ENCODE measurements at places on chromosomes 13 and 19.

- no peak for DNase-seq
Observed at GRCh38 chr13:42356184-42356575, 84.2 kb downstream of the AKAP11 start.

DNA sequence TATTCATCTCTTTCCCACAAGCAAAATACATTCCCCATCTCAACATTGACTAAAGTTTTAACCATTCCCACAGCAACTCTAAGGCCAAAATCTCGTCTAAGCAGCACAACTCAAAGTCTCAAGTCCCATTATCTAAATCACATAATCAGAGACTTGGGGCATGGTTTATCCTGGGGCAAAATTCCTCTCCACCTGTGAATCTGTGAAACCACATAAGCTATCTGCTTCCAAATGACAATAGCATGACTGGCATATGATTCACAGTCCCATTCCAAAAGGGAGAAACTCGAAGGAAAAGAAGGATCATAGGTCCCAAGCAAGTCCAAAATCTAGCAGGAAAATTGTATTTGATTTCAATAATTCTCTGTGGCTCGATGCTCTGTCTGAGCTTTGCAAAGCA is 73.0 kb downstream of the ANKRD10 start:
- DNase-seq = no peak

DNA sequence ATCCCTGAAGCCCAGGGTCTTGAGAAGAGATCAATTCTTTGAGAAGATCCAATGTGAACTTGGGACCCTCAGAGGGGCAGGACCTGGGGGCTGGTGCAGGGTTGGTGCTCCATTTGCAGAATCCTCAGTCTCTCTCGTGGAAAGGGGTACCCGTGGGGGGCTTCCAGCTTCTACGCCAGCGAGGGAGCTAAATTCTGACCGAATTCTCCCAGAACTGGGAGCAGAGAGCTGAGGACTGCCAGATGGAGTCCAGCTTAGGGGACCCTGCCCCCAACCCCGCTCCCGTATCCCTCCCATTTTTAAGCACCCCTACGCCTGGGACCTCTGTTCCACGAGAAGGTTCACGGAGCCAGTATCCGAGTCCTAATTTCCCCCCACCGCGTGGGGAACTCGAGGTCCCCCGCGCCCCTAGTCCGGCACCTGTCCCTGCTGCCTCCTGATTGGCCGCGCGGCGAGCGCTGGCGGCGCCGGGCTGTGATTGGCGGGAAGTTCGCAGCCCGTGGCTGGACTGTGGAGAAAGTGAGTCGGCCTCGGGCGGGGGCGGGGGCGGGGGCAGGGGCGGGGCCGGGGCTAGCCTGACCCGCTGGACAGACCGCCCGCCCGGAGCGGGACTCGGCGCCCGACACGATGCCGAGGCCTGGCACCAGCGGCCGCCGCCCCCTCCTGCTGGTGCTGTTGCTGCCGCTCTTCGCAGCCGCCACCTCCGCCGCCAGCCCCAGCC is 4.4 kb upstream of the LTBP4 start:
- no peak for DNase-seq

- no peak for DNase-seq
Observed at GRCh38 chr19:15138427-15138826, 31.2 kb downstream of the SYDE1 start.

GRCh38 chr13:107960301-107960700 is 255.0 kb downstream of the LIG4 start:
- DNase-seq = no peak

- DNase-seq = peak; percentile 99
Observed at GRCh38 chr19:7522072-7522922, at the start of gene MCOLN1. Gene MCOLN1 (plus strand): TSS chr19:7522624. CDS start chr19:7522751, 127 bp downstream.

GRCh38 chr19:54376610-54377285 is 12.0 kb upstream of the LAIR1 start:
- no peak for DNase-seq

DNA sequence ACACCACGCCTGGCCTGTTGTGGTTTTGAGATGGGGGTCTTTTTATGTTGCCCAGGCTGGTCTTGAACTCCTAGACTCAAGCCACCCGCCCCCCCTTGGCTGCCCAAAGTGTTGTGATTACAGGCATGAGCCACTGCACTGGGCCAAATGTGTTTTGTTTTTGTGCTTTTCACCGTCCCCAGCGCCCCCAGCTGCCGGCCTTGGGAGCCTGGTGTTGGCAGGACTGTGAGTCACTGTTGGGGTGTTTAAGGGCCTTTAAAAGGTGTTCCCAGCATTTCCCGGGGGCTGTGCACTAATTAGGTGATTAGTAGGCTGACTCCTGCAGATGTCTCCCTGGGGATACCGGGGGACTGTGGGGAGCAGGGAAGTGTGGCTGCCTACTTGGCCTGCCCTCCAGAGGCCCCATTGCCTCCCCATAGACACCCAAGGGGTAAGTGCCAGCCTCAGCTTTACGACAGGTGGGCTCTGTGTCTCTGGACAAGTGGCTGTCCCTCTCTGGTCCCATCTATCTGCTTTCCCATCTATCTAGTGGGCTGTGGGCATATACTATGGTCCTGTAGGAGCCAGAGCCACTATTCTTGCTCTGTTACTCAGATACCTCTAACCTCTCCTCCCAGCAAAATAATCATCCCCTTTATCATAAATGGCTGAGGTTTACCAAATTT is 11.8 kb upstream of the TLE5 start:
- peak; percentile 48 for DNase-seq

DNA sequence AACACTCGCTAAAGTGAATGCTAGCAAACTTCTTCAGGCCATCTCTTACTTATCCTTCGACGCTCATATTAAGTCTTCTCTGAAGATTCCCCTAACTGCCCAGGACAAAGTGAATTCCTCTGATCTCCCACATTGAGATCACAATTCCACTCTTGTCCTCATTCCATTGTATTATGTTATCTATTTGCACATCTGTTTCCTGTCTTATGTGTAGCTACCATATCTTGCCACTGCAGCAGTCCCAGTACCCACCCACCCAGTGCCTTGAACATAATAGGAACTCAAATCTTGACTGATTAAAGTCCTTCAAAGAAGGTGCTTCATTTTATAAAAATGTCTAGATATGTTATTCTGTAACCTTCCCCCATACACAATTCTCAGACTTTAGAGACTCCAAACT is 702.3 kb downstream of the DIAPH3 start:
- no peak for DNase-seq

DNA sequence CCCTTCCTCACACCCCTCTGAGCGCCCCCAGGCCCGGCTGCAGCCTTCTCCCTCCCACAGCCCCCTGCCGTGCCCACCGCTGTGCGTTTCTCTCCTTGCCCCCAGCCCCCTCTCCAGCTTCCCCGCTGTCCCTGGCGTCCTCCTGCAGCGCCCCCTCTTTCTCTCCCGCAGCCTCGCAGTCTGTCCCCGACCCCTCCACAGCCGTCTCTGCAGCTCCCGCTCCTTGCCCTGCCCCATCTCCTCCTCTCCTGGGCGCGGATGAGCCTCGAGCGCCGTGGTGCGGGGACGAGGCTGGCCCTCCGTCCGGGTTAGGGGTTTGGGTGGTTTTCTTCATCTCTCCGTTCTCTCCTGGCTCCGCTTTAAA is 1.1 kb downstream of the KMT5C start:
- no peak for DNase-seq

GRCh38 chr19:3734310-3734600 is 26.1 kb downstream of the TJP3 start:
- DNase-seq = no peak

GRCh38 chr19:41808663-41809566 is 12.5 kb downstream of the CEACAM3 start:
- DNase-seq = no peak

DNA sequence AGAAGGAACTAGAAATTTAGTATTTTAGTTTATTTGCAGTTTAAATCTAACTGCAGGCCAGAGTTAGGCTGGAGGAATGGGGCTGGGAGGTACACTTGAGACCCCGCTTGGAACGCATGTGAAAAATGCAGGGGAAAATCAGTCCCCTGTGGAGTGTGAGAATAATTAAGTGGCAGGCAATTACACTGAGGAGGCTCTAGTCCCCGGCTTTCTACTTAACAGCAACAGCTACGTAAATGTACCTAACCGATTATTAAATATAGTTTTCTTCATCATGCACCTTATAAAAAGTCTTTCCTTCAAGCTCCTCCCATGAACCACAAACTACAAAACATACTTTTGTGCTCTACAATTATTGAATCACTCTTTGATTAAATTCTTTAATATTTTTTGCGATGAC is 804 bp downstream of the ZNF708 start:
- peak; percentile 1 for DNase-seq

GRCh38 chr19:1762243-1763117 is 9.2 kb downstream of the ONECUT3 start:
- DNase-seq = no peak

DNA sequence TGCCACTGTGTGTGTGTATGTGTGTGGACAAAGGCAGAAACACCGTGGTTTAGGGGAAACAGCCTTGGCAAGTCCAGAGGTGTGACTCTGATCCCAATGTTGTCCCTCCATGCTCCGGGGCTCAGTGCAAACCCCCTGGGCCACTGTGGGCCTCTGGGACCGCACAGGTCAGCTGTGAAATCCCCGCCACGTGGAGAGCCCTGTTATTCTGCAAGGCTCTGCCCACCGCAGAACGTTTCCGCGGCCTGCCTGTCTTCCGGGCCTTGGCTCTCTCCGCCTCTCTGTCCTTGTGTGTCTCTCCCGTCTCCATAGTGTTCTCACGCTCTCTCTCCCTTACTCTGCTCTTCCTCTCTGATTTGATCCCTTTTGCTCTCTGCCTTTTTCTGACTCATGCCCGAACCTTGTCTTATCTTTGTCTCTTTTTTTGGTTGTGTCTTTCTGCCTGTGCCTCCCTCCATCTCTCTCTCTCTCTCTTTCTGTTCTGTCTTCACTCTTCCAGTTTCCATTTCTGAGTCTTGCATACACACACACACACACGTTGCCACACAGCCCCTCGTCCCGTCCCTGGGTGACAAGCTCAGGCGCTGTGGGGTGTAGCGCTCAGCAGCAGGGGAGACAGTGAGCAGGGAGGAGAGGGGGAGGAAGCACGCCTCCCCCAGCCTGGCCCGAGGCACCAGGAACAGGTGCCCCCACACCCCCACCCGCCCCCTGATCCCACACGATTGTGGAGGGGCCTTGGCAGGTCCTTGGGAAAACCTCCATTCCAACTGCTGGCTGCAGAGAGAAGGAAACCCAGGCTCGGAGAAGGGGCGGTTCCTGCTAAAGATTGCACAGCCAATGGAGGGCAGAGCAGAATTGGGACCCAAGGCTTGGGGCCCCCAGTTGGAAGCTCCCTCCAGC is 3.0 kb downstream of the TTYH1 start:
- no peak for DNase-seq

- no peak for DNase-seq
Observed at GRCh38 chr19:39643591-39643990, 12.1 kb upstream of the LGALS16 start.

DNA sequence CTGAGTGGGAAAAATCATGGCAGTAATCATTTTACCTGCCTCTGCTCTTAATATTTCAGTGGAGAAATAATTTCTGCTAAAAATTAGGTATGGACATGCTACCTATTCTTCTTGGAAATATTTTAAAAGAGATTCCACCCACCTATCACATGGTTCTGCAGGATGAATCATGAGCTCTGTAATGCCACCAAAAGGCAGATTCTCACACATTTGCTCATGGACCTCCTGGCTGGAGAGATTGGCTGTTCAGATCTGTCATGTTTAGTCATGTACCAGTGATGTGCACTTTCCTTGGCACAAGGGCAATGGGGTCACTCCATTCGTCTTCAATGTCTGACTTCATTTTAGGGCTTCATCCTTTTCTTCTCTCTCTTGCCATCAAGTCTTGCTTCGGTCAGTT is 101.8 kb upstream of the MBNL2 start:
- no peak for DNase-seq

DNA sequence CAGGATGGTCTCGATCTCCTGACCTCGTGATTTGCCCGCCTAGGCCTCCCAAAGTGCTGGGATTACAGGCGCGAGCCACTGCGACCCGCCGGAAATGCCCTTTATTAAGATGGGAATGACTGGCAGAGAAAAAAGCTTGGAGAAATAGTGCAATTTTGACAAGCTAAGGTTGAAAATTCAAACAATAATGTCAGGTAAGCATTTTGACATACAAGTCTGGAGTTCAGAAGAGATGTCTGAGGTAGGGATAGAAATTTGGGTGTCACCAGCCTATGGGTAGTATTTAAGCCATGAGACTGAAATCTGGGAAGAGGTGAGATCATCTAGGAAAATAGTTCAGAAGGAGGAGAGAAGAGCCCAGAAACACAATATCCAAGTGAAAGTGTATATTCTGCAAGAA is 17.1 kb upstream of the PAN3 start:
- no peak for DNase-seq

DNA sequence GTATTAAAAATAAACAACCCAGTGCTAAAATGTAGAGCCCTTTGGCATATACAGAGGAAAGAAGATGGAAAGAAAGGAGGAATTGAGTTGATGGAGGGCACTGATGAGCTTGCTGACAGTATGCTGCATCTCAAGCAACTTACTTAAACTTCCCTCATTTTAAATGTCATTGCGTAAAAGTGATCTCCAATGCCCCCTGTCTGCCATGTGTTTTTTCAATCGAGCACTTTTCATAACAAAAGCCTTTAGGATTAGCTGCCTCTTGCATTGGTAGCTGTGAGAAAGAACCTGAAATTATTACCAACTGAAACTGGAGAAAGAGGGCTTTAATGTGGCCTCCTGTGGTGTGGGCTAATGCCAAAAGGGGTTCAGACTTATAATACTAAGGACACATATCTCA is 541.6 kb downstream of the SUCLA2 start:
- DNase-seq = no peak

- DNase-seq = no peak
Observed at GRCh38 chr13:32162395-32163005, 130.9 kb downstream of the FRY start.

GRCh38 chr13:29156136-29156535 is 336.0 kb downstream of the MTUS2 start:
- no peak for DNase-seq

- no peak for DNase-seq
Observed at GRCh38 chr13:35594096-35594495, 117.6 kb upstream of the MAB21L1 start.

GRCh38 chr19:4878491-4878968 is 11.1 kb upstream of the PLIN3 start:
- no peak for DNase-seq

- no peak for DNase-seq
Observed at GRCh38 chr13:100528353-100528752, 60.2 kb downstream of the GGACT start.

- no peak for DNase-seq
Observed at GRCh38 chr13:80037505-80037888, 303.4 kb downstream of the SPRY2 start.

DNA sequence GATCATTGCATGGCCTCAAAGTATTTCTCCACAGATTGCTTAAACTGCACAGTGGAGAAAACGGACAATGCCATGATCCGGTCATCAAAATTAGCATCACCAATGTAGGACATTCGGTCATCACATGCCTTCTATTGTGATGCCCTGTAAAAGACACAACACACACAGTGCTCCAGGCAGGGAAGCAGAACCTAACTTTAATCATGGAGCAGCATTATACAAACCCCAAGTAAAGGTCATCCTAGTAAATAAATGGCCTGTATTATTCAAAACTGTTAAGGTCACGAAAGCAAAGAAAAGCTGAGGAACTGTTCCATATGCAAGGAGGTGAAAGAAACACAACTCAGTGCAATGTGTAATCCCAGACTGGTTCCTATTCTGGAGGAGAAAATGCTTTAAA is 42.2 kb downstream of the TGDS start:
- no peak for DNase-seq
